Lung (tissue), 17 donors: ENCODE measurements at places on chromosomes 3 and 15. TPM values are rescaled to one million over a fixed set of nuclear protein-coding genes. Genes with fewer than 3 reads are reported as not detected.

GRCh38 chr3:354432-354831 is 157.9 kb downstream of the CHL1 start:
- peak; percentile 63 for DNase-seq
- no peaks in the 10 kb centered on the region for H3K27me3 ChIP-seq
- no peak overlapping the region for H3K4me3 ChIP-seq
- no peak overlapping the region for H3K27ac ChIP-seq
- H3K4me1 ChIP-seq, result no peaks in the 10 kb centered on the region

Gene PAQR9
- total RNA-seq, result not detected

DNA sequence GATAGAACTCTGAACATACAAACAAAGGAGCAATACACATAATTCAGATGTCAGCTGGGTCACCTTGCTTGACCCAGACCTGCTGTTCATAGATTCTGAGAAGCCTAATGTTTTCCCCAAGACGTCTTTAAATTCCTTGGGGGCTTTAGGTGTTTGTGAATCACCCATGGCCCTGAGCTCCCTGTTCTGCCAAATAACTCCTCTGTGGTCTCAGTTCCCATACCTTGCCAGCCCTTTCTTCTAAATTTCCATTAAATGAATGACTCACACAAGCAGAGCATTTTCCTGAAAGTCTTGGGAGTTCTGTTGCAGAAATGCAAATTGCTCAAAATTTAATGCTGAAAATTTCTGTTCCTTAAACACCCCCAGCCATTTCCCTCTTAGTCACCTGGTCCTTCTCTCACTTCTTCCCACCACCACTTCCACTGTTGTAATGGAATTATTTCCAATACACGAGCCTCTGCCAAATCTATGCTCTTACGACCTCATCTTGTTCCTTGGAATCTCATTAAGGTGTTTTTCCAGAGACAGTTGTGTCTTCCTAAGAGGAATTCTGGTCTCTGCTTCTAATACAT is 33.4 kb upstream of the PSMD6 start:
- no peaks in the 10 kb centered on the region for H3K4me1 ChIP-seq
- no peak overlapping the region for H3K27ac ChIP-seq
- H3K4me3 ChIP-seq, result no peak overlapping the region
- no peaks in the 10 kb centered on the region for H3K36me3 ChIP-seq
- H3K27me3 ChIP-seq, result no peaks in the 10 kb centered on the region

Gene CCDC54
- not detected for total RNA-seq

- no peak for DNase-seq
- no peak overlapping the region for H3K4me3 ChIP-seq
- no peaks in the 10 kb centered on the region for H3K27me3 ChIP-seq
- H3K36me3 ChIP-seq, result peaks cover 55% of the 10 kb centered on the region
- peaks cover 20% of the 10 kb centered on the region for H3K4me1 ChIP-seq
- no peak overlapping the region for H3K27ac ChIP-seq
Measured at GRCh38 chr3:52233968-52234367, 5.0 kb downstream of the TWF2 start.

GRCh38 chr3:156750191-156750873 is 75.8 kb upstream of the LEKR1 start:
- no peak for DNase-seq

- H3K27ac ChIP-seq, result peak overlapping the region; percentile 90
- H3K4me3 ChIP-seq, result peak overlapping the region; percentile 67
- peak; percentile 77 for DNase-seq
Measured at GRCh38 chr3:194137008-194137505, 1.1 kb downstream of the HES1 start.

DNA sequence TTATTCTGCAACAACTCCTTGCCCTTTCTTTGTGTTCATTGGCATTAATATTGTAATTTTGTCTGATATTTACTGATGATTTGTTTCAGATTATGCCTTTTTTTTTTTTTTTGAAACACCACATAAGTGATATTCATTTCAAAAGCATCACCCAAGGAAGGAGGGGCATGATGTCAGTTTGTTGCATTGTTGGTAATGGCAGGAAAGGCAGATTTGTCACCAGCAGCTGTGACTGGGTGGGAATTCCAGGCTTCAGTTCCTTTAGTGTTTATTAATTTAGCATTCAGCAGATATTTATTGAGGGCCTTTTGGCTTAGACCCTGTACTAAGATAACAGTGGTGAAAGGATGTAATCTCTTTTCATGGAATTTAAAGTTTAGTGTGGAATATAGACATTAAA is 19.5 kb downstream of the SENP2 start:
- no peak overlapping the region for H3K27ac ChIP-seq
- H3K36me3 ChIP-seq, result peaks cover 43% of the 10 kb centered on the region
- no peak for DNase-seq
- H3K4me1 ChIP-seq, result no peaks in the 10 kb centered on the region

GRCh38 chr15:63551400-63551799 is 45.8 kb upstream of the FBXL22 start:
- DNase-seq, result peak; percentile 55
- H3K27me3 ChIP-seq, result no peaks in the 10 kb centered on the region
- H3K4me3 ChIP-seq, result no peak overlapping the region
- no peaks in the 10 kb centered on the region for H3K36me3 ChIP-seq

GRCh38 chr3:193851941-193852674 is 259.1 kb downstream of the OPA1 start:
- no peaks in the 10 kb centered on the region for H3K27me3 ChIP-seq
- peak; percentile 65 for DNase-seq
- peaks cover 6% of the 10 kb centered on the region for H3K4me1 ChIP-seq
- H3K27ac ChIP-seq, result peak overlapping the region; percentile 76
- H3K36me3 ChIP-seq, result no peaks in the 10 kb centered on the region

DNA sequence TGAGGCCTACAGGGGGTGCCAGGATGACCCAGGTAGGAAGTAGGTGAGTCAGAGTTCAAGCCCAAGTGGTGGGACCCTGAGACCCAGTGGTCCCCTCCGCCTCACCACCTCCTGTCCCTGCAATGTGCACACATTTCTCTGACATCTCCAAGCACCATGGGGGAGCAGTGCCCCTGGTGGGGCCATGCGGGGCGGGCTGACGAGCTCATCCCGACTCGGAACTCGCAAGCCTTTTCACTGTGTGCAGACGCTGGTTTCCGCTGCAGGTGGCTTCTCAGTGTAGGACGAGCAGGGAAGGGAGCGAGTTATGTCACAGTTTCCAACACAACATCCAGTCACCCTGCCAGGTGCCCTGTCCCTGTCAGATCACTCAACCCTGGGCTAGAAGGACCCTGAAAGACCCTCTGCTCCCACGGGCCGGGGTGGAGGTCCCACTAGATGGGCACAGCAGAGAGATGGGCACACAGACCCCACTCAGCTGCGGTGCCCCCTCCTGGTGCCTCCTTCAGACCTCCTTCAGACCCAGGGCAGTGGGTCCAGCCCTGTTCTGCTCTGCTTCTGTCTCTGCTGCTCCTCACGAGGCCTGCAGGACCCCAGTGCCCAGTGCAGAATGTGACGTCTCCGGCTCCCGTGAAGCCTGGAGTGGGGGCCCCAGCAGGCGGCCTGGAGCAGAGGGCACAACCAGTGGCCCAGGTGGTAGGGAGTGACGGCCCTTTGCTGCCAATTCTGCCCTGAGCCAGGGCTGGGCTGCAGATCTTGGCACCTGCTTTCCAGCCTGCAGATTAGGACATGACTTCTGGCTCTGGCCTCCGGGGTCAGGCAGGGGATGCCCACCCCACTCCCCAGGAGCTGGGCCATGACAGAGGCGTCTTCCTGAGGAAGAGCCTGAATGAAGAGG is 102.0 kb upstream of the RPL32 start:
- no peak overlapping the region for H3K4me3 ChIP-seq
- H3K36me3 ChIP-seq, result no peaks in the 10 kb centered on the region
- H3K27ac ChIP-seq, result no peak overlapping the region
- DNase-seq, result no peak
- H3K4me1 ChIP-seq, result peaks cover 17% of the 10 kb centered on the region
- no peaks in the 10 kb centered on the region for H3K27me3 ChIP-seq

GRCh38 chr15:83843471-83843871 is 189.5 kb downstream of the ADAMTSL3 start:
- H3K4me3 ChIP-seq, result no peak overlapping the region
- DNase-seq, result peak; percentile 59
- no peaks in the 10 kb centered on the region for H3K27me3 ChIP-seq

Gene GOLGA8J
- total RNA-seq, result not detected

GRCh38 chr15:40293905-40294895 is 11.3 kb upstream of the ANKRD63 start:
- peaks cover 6% of the 10 kb centered on the region for H3K27me3 ChIP-seq
- no peaks in the 10 kb centered on the region for H3K36me3 ChIP-seq
- H3K4me1 ChIP-seq, result peaks cover 20% of the 10 kb centered on the region
- H3K27ac ChIP-seq, result no peak overlapping the region
- DNase-seq, result no peak

Gene TNFSF10
- 107 TPM for total RNA-seq

DNA sequence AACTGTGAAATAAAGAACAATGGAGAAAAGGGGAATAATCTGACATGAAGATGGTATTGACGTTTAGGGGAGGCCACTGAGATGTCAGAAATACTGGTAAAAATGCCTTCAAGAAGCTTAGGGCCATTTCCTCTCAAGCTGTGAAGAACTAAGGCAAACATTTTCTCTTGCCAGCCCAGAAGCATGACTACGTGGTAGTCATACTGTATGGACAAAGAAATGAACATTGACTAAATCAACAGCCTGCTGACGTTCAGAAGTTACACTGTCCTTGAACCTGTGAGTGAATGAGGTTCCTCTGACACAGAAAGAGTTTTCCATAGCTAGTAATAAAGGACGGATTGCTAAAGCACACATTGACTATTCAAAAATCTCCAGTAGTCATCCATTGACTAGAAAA is 121.0 kb downstream of the P3H2 start:
- H3K27me3 ChIP-seq, result no peaks in the 10 kb centered on the region
- no peaks in the 10 kb centered on the region for H3K36me3 ChIP-seq
- H3K4me3 ChIP-seq, result no peak overlapping the region
- no peak for DNase-seq
- no peaks in the 10 kb centered on the region for H3K4me1 ChIP-seq

Gene C3orf80
- total RNA-seq, result 3.3 TPM

- no peak overlapping the region for H3K4me3 ChIP-seq
- H3K27ac ChIP-seq, result no peak overlapping the region
- no peaks in the 10 kb centered on the region for H3K27me3 ChIP-seq
- H3K36me3 ChIP-seq, result no peaks in the 10 kb centered on the region
- no peak for DNase-seq
Measured at GRCh38 chr3:39485547-39485946, 18.1 kb downstream of the MOBP start.
